ENCODE measurements at places on chromosomes 2 and 18.

DNA sequence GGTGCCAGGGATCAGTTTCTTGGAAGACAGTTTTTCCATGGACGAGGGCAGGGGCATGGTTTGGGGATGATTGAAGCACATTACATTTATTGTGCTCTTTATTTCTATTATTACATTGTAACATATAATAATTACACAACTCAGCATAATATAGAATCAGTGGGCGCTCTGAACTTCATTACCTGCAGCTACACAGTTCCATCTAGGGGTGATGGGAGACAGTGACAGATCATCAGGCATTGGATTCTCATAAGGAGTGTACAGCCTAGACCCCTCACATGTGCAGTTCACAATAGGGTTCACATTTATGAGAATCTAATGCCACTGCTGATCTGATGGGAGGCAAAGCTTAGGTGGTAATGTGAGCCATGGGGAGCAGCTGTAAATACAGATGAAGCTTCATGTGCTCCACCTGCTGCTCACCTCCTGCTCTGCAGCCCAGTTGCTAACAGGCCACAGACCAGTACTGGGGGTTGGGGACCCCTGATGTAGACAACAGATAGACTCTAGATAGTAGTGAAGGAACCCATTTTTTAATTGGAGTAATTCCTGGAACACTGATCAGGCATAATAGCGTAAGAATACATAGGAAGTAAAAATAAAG is 41.5 kb upstream of the MC4R start:
- DNase-seq, result no peak

DNA sequence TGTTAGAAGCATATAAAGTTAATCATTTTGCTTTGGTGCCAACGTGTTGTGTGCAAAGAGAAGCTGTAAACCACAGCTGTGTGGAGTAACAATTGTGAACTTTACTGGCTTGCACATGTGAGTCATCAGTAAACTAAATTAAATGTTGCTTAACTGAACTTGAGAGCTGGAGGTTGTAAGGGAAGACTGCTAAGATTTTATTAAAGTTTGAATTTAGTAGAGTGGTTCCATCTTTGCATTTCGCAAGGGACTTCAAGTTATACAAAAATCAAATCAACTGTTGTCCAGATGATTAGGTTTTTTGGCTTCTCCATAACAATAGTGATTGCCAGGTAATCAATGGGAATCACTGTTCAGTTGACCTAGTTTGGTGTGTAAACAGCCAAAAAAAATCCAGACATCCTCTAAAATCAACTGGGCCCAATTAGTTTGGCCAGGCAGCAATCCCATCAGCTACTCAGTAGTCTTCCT is 247.4 kb downstream of the MYO3B start:
- no peak for DNase-seq

GRCh38 chr2:239603411-239604356 is 202.9 kb upstream of the HDAC4 start:
- no peak for DNase-seq

GRCh38 chr18:48815179-48815515 is 135.6 kb downstream of the SMAD7 start:
- no peak for DNase-seq

GRCh38 chr2:236205867-236206645 is 37.9 kb upstream of the GBX2 start:
- no peak for DNase-seq

- no peak for DNase-seq
These were observed at the start of gene POMC for GRCh38 chr2:25168256-25169072. Gene POMC, minus strand, starts transcription at chr2:25168580. Its CDS starts 3,808 bp downstream, at chr2:25164772.

DNA sequence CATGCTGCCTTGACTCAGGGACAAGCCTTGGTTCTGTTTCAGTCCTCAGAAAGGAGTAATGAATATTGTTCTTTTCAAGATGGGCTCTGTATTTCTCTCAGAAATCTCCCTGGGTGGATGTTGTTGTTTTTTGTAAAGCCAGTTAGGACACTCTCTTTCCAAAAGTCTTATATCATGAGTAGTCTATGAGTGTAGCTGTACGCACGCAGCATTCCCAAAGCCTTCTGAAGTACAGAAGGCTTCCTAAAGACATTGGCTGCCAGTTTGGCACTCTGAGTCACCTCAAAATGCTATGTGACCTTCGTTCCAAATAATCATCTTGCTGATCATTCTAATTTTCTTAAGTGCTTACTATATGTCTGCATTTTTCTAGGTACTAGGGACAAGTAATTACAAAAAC is 16.7 kb upstream of the GTF2A1L start:
- DNase-seq, result no peak

GRCh38 chr2:43170405-43171105 is 55.9 kb downstream of the ZFP36L2 start:
- DNase-seq, result no peak

DNA sequence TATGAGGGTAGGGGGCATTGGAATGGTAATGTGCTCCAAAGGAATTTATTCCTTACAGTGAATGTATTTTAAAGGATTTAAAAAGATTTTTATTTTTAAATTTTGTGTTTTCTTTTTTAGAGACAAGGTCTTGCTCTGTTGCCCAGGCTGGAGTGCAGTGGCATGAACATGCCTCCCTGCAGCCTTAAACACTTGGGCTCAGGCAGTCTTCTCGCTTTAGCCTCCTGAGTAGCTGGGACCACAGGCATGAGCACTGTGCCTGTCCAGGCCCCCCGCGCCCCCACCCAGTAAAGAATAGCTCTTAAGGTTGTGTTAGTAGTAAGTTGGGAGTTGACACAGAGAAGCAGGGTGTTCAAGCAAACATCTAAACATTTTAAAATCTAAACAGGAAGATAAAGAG is 36.6 kb downstream of the PHLPP1 start:
- DNase-seq, result no peak

GRCh38 chr2:119852214-119852613 is 92.5 kb downstream of the PTPN4 start:
- DNase-seq, result no peak

- DNase-seq, result no peak
These were observed 29.3 kb downstream of the FABP1 start for GRCh38 chr2:88098558-88098900.

- DNase-seq, result no peak
These were observed 316.0 kb downstream of the KIAA1328 start for GRCh38 chr18:37144921-37145320.

GRCh38 chr2:157938556-157938955 is 62.4 kb upstream of the ACVR1 start:
- no peak for DNase-seq

DNA sequence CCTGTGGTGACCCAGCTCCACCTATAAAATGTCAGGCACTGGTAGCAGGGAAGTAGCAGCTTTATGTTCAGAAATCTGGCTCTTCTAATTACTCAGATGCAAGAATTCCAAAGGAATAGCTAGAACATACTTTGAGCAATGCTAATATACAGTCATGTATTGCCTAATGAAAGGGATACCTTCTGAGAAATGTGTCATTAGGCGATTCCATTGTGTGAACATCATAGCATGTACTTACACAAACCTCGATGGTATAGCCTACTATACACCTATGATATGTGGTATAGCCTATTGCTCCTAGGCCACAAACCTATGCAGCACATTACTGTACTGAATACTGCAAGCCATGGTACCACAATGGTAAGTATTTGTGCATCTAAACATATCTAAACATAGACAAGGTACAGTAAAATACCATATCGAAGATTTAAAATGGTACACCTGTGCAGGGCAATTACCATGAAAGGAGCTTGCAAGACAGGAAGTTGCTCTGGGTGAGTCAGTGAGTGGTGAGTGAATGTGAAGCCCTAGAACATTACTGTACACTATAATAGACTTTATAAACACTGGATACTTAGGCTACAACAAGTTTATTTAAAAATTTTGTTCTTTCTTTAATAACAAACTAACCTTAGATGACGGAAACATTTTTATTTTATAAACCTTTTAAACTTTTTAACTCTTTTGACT is 50.3 kb upstream of the ETAA1 start:
- no peak for DNase-seq

DNA sequence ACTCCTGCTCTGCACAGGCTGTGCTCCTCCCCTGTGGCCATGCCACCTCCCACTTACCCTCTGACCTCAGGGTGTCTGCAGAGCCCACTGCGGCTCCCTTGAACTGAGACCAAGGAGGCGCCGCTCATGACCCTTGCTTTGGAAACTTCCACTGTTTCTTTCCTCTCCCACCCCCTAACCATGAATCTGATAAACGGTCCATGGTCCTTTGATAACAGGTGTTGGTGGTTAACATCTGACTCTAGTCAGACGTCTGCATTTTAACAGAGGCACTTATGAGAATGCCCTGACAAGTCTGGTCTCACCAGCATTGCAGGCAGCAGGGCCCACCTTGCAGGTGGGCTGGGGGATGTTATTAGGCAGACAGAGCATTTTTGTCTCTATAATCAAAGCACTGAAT is 113.6 kb upstream of the APCDD1 start:
- no peak for DNase-seq

DNA sequence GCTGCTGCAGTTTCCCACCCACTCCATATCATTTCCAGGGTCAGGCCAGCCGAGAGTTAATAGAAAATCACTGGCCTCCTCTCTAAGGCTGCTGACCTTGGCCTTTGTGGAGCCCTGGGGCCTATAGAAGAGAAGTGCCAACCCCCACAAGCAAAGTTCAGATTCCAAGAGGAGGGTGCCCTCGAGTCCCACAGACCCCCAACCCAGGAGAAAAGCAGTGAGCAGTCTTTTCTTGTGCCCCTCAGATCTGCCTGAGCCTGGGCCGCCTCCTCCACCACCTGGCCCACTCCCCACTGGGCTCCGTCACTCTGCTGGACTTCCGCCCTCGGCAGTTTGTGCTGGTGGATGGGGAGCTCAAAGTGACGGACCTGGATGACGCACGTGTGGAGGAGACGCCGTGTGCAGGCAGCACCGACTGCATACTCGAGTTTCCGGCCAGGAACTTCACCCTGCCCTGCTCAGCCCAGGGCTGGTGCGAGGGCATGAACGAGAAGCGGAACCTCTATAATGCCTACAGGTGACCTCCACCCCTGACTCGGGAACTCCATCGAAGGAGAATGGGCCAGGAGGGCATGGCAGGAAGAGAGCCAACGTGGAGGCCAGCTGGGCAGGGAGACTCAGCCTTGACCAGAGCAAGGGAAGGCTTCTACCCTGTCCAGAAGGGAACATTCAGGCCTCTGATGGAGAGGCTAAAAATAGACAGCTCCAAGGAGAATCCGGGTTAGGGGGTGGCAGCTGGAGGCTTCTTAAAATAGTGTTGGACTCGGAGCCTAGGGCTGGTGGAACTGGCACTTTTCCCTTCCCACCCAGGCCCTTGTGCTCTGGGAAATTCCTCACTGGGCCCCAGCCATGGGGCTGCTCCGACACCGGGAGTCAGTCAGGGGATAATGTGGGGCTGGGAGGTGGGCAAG is 6.2 kb downstream of the PKDCC start:
- DNase-seq, result no peak

DNA sequence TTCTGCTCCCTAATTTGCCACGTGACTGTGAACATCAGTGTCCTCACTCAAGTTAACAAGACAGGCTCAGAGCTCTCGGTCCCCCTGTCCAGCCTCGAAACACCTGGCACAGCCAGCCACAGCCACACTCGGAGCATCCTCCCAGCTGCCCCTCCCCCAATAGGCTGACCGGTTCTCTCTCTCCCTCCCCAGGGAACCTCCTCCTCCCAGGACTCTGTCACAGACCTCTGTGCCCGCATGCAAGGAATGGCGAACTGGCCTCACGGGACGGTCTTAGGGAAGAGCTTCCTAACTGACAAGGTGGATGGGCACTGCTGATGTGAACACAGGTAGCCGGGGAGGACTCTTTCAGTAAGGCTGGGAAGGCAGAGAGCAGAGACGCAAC is 18.8 kb downstream of the CYP26B1 start:
- DNase-seq, result no peak

GRCh38 chr2:189865826-189866225 is 81.6 kb downstream of the PMS1 start:
- no peak for DNase-seq

- no peak for DNase-seq
These were observed 20.0 kb downstream of the SETBP1 start for GRCh38 chr18:44700652-44701051.

GRCh38 chr2:1049691-1050090 is 99.0 kb downstream of the SNTG2 start:
- no peak for DNase-seq

- no peak for DNase-seq
These were observed 141.8 kb downstream of the FIGN start for GRCh38 chr2:163593982-163594381.

- no peak for DNase-seq
These were observed 268.3 kb downstream of the VAPA start for GRCh38 chr18:10182009-10182624.

DNA sequence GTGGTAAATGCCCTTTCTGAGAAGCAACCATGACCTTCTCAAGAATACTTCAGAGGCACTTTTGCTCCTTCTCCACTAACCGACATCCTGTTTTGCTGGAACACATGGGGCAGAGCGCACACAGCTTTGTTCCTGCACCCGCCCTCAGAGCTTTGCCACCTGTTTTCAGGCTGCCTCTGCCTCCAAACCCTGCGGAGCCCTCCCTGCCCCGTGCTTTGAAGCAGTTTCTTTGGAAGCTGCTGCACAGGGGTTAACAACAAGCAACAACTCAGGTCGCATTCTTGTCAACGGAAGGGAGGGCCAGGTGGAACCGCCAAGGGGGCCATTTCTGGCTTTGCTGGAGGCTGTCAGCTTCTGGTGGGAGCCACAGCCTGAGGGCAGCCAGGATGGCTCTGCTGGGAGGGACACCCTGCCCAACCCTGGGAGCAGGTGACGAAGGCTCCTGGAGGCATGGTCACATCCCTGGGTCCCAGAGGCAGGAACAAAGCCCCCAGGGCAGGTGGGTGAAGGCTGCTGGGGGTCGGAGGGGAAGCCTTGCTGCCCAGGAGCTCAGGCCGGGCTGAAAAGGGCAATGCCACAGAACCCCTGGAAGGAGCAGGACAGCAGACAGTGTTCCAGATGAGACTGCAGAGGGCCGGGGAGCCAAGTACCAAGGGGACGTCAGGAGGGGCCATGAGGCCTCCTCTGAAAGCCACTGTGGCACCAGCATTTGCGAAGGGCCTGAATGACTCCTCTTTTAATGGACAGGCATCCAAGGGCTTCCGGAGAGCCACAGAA is 46.8 kb downstream of the MRPS5 start:
- DNase-seq, result no peak

GRCh38 chr2:237156031-237156856 is 70.6 kb downstream of the COPS8 start:
- DNase-seq, result peak; percentile 42

DNA sequence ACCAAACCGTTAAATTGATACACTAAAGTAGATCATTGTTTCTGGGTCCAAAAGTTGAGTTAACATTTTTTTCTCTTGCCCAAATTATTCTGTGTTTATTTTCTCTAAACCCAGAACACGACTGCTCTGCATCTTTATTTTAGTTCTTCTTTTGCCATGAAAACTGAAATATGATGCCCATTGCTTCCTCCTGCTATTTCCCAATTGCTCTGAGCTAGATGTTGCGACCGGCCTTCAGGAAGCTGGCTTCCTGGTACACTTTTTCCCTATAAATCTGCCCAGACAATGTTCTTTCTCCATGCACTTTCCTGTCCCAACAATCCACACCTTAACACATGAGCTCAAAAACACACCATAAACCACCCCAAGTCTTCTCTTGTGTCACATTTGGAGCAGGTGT is 501.4 kb downstream of the FBXO15 start:
- no peak for DNase-seq

GRCh38 chr2:13558368-13558767 is 841.6 kb downstream of the TRIB2 start:
- no peak for DNase-seq

- DNase-seq, result no peak
These were observed 7.2 kb upstream of the CCNT2 start for GRCh38 chr2:134911400-134911785.

Measured in stimulated activated CD8-positive, alpha-beta memory T cell treated with anti-CD3 and anti-CD28 coated beads, Interleukin-7, amount 100 ng/mL, for 24 hours (primary cell).